CD4-positive, alpha-beta T cell treated with Interleukin-1 beta for 1 hour (primary cell): ENCODE measurements at places on chromosomes 5 and 9.

- no peak for DNase-seq
Measured at GRCh38 chr5:1668141-1668721, 131.4 kb downstream of the MRPL36 start.

- DNase-seq = no peak
Measured at GRCh38 chr5:138936-139335, 47.0 kb downstream of the PLEKHG4B start.

DNA sequence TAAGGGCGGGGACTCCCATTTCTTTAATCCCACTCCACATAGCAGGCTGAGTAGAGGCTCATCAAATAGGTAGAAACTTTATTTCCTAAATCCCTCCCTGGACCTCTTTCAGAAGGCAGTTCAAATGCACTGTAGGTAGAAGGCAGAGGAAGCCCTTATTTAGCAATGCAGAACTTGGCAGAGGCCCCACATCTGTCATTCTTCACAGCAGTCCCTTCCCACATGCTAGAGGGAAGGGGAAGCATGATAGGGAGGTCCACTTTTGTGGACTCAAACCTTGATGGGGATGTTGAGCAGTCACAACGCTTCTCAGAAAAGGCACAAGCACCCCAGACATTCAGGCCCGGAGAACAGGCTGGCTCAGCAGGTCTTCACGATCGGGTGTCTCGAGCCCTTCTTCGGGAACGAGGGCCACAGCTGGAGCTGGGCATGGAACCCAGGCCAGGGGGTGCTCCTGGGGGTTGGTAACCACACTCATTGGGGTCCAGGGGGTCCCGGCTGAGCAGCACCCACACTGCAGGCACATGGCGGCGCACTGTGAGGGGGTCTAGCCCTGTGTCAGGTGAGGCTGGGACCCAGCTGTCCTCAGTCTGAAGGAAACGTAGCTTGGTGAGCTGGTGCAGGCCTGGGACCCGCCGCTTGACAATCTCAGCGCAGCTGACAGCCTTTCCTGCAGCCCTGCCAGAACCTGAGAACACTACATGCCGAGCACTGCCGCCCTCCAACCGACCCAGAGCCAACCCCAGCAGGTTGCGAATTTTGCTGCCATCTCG is 1.3 kb downstream of the RPP25L start:
- DNase-seq = no peak

GRCh38 chr5:126477294-126478117 is 54.3 kb downstream of the GRAMD2B start:
- DNase-seq = no peak

- no peak for DNase-seq
Measured at GRCh38 chr9:37617832-37618231, 25.4 kb upstream of the TOMM5 start.

DNA sequence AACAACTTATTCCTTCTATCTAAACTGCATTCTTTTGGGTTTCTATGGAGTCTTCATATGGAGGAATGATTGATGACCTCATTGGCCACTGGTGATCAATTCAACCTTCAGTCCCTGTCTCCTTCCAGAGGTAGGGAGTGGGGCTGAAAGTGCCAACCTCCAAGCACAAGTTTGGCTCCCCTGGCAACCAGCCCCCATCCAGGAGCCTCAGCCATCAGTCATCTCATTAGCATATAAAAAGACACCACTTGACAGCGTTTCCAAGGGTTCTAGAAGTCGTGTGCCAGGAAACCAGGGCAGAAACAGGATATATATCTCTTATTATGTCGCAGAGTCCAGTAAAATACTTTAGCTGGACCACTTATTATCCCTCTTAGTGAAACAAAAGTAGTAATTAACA is 9.8 kb downstream of the SLC31A2 start:
- DNase-seq = no peak
